ENCODE measurements at places on chromosomes 1 and 21. TPM values are rescaled to one million over a fixed set of nuclear protein-coding genes. Genes with fewer than 3 reads are reported as not detected.

Gene CD55
- 75.4 TPM for total RNA-seq

Gene OR2T33
- total RNA-seq, result not detected

Gene BSND
- not detected for total RNA-seq

Gene RPE65
- total RNA-seq, result not detected

Gene OR10Z1
- not detected for total RNA-seq

Gene OR14K1
- not detected for total RNA-seq

Gene C1orf52
- total RNA-seq, result 23.3 TPM

Gene VAV3
- total RNA-seq, result not detected

Gene CD2
- 0.57 TPM for total RNA-seq

Gene ST6GALNAC3
- 2.2 TPM for total RNA-seq
